CD4-positive, alpha-beta T cell (primary cell): ENCODE measurements at places on chromosomes 2 and 18.

GRCh38 chr18:48828194-48828545, 122.6 kb downstream of the SMAD7 start:
- DNase-seq = no peak

DNA sequence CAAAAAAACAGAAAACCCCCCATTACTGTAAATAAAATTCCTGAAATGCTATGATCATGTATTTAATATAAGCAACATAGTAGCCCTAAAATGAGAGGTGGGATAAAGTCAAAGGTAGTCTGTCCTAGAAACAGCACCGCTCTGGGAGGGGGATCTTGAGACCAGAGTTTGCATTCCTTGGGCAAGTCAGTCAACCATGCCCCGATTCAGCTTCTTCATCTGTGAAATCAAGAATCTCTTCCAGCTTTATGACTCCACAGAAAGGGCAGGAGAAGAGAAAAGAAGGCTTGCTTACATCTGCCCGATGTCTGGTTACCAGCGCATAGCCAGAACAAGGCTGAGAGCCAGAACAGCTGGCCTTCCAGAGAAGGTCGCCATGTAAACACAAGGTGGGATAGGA, 2.1 kb upstream of the FBLN7 start:
- no peak for DNase-seq

DNA sequence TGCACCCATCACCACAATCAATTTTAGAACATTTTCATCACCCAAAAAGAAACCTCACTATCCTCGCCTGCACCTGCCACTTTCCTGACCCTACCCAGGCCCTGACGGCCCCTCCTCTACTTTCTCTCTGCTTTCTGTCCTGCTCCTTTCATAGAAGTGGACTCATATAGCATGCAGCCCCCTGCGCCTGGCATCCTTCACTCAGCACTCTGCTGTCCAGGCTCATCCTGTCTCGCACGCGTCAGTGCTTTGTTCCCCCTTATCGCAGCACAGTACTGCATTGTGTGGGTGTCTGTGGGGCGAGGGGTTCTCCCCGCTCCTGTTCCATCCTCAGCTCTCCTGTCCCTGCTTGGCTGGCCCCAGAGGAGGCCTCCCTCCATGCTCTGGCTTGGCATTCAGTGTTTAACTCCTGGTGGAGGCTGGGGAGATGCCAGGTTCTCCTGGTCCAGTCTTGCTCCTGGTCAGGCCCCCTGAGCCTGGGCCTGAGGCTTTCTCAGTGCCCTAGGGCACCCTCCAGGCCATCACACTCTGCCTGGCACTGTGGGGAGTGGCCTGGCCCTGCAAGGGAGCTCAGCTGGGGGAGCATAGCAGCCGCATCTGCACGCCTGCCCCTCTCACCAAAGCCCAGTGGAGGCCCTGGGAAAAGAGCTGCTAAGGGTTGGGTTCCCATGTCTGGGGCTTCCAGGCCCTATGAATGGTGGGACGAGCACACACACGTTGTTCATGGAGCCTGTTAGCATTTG, 6.6 kb upstream of the TUBB6 start:
- DNase-seq = no peak

- DNase-seq = no peak
Observed at GRCh38 chr18:35063875-35064690, 22.9 kb downstream of the MAPRE2 start.

DNA sequence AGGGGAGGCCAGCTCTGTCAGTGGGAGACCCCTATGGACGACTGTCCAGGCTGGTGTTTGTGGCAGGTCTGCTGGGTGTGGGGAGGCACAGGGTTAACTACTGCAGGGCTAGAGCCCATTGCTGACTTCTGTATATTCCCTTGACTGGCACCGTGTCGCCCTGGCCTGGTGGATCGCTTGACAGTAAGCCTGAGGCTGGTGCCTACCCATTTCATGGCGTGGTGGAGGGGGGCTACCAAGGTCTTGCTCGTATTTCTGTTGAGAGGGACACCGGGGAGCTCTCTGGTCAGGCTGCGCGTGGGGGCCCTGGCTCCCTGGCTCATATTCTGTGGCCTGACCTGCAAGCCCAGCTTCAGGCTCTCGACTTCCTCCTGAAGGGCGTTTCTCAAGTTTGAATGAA, 119.7 kb downstream of the ACOXL start:
- no peak for DNase-seq

- DNase-seq = no peak
Observed at GRCh38 chr2:191835539-191836350, 11.1 kb downstream of the CAVIN2 start.

- DNase-seq = no peak
Observed at GRCh38 chr18:39863916-39864315, 2091.1 kb upstream of the PIK3C3 start.

DNA sequence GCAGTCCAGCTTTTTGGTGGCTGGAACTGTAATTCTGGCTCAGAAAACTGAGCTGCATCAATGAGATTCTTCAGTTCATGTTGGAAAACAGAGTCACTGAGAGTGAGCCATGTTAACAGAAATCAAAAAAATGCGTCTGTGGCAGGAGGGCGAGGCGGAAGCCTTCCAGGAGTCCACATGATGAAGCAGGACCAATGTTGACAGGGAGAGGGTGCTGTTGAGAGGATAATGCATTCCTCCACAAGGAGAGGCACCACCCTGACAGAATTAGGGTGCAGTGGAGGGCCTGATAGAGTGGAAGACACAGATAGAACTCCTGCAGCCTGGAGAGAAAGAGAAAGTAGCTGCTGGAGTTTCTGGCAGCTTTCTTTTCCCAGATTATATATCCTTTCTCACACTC, 111.5 kb downstream of the MGAT5 start:
- DNase-seq = no peak

DNA sequence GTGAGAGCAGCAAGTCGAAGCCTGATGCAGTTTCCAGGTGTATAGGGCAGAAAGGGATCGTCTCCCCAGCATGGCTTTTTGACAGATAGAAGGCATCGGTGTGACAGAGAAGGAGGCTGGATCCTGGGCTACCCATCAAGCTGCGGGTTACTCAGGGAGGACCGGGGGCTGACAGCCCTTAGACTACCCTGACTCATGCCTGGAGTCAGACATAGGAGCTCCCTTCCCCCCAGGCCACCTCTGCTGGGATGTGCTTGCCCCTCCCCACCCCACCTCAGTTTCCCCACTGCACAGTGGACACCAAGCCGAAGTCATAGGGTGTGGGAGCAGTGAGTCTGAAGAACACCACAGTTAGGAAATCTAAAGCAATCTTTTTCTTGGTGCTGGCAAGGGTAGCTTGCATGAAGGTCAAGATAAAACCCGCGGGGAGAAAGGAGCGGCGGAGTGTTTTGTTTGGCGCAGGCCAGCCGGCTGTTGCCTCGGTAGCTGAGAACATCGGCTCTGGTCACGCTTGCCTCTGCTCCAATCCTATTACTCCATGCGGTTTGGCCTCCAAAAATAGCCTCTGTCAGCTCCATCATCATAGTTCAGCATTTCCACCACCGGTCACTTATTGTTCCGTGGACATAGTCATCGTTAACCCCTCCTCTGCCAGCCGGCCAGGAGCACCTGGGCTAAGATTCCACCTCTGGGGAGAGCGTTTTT, 169.2 kb upstream of the GLI2 start:
- DNase-seq = no peak

GRCh38 chr2:178152977-178153376, 40.7 kb downstream of the RBM45 start:
- DNase-seq = no peak

DNA sequence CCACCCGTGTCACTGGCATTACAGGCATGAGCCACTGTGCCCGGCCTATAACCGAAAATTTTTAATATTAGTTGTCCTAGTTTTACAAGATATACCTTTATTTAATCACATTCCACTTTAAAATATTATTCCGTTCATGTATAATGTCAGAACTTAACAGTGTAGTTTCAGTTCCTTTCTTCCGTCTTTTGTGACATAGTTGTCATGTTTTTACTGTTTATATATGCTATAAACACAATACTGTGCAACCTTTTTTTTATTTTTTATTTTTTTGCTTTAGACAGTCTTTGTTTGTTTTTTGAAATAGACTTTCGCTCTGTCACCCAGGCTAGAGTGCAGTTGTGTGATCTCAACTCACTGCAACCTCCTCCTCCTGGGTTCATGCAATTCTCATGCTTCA, 129.5 kb upstream of the TTC27 start:
- no peak for DNase-seq

DNA sequence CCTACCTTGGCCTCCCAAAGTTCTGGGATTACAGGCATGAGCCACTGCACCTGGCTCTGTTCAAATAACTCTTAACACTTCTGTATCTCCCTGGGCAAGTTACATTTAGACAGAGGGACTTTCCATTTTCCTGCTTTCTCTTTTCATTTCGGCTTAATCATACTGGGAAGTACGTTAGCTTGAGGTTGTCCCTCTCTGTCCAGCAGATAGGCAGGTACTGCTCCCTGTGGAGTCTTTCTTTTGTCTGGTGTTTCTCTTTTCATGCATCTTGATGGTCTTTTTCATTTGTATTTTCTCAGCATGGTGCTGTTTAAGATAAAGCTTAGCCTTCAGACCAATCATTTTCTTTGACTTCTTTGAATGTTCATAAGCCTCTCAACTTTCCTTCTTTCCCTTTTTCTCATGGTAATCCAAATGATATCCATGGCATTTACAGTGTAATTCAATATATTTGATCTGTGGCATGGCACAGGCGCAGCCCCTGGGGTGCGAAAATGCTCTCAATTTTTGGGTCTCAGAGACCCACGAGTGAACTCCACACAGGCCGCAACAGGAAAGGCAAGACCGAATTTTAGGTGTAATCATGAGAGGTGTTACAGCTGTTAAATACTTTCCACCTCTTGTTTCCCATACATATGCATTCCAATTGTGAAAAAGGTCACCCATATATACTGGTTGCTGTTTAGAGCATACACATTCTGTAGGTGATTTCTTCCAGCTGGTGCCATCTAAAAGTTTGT, 99.9 kb upstream of the MYO3B start:
- DNase-seq = no peak

DNA sequence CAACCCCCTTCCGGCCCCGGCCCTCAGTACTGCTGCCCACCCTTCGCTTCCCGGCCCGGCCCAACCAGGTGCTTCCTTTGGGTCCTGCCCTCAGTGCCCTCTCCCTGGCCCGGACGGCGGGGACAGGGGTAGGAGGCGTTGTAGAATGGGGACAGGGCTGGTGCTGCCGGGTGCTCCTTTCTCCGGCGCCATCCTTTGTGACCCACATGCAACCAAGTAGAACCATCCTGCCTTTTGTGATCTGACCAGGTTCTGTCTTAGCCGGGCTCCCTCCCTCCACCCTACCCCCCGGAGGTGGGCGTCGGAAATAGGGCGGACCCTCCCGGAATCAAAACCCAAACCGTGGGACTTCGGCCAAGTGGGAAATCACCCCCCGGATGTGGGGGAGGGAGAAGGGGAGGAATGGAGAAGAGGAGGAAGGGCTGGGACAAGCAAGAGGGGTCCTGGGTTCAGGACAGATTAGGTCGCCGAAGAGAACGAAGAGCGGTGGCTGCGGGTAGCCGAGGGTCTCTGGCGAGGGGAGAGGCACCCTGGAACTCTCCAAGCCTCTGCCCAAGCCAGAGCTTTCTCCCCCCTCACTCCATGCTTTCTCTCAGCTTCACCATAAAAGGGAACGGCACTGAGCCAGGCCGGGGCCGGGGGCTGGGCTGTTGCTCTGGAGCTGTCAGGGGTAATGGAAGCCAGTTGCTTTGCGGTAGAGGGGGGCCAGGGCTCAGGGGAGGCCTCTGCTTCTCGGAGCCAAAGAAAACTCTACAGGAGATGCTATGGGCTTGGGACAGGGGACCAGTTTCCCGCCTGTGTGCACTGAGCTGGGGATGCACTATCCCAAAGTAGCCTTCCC, 756 bp upstream of the OST4 start:
- no peak for DNase-seq

DNA sequence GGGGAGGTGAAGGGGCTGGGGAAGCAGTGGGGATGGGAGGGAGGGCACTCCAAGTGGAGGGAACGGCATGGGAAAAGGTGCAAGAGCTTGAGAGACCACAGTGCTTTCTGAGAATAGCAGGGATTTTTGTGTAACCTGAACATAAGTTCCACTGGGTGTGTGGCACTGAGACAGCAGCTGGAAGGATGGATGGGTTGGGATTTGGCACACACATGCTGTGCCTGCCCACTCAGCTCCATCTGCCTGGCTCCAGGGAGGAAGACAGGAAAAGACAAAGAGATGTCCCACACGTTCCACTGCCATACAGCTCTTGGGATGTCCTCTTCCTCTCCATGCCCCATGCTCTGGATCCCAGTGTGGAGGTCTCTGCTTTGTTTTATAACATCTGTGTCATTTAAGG, 114.1 kb upstream of the TEX51 start:
- no peak for DNase-seq

- DNase-seq = no peak
Observed at GRCh38 chr2:19883486-19883885, 18.3 kb downstream of the TTC32 start.

DNA sequence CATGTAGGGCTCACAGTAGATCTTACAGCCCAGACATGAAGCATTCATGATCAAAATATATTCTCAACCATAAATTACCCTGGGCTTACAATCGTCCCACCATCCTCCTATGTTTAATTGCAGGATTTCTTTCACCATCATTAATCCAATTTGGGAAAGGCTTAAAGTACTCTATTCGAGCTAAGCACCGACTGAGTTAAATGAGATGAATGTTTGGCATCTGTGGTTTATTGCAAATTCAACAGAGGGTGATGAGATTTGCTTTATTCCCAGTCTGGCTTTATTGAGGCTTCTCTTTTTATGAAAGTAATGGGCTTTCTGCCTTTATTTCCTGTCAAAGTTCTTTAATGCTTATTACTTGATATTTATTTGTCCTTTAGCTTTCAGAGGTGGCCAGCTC, 159.0 kb downstream of the METTL4 start:
- DNase-seq = no peak

GRCh38 chr2:226943862-226944620, 108.2 kb downstream of the RHBDD1 start:
- DNase-seq = no peak

- DNase-seq = no peak
Observed at GRCh38 chr2:187976259-187976985, 315.3 kb upstream of the GULP1 start.

DNA sequence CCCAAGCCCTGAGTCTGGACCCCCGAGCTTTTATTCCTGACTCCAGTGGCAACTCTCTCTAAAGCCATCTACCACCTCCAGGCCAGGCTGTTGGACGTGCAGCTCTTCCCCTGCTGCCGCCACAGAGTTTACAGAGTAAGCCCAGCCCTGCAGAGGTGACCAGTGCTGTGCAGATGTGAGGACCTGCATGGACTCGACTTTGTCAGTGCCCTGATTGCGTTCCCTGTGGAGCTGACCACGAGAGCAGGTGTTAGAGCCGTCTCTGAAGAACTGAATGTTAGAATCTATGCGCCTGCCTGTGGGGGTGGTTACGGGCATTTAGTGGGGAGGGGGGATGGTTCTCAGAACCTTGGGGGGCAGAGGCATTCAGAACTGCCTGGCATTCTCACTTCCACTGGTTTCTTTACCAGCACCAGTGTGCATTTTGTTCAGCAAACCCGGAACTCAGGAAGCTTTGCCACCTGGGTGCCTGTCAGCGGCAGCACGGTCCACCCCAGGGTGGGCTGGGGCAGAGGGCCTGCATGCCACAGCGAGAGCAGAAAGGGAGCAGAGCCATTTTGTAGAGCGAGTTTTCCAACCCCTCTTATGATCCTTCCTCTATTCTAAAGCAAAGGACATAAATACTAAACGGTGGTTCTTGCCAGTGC, 137.9 kb downstream of the KLHL29 start:
- no peak for DNase-seq
